Right ventricle myocardium superior (tissue), 1 donor: ENCODE measurements at places on chromosomes 2 and 18.

- no peak for DNase-seq
Measured at GRCh38 chr2:113060396-113060795, 1.4 kb downstream of the IL36RN start.

GRCh38 chr2:109045505-109045904 lies 56.5 kb upstream of the EDAR start:
- DNase-seq, result no peak

DNA sequence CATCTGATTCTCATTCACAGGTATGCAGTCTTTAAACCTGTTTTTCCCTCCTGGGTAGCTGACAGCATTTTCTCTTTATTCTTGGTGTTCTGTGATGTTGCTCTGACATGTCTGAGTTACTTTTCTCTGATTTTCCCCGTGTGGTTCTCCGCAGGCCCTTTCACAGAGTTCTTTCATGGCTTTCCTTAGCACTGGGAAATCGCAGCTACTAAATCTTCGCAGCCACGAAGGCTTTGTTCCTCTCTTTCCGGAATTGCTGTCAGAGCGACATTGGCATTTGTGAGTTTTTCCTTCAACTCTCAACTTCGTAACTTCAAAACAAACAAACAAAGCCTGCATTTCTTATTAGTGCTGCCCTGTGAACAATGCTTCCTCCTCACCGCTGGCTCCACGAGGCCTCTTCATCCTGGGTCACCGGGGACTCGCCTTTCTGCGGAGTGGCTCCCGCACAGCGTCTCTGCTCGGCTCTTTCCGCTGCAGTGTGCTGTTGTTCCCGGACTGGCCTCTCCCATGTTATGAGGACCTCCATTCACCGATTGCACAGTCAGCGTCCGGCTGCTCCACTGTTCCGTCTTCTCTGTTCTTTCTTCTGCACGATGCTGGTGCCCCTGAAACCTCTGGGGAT lies 16.1 kb downstream of the COLEC11 start:
- no peak for DNase-seq

GRCh38 chr2:28389399-28390240 lies 3.0 kb upstream of the FOSL2 start:
- no peak for DNase-seq

- DNase-seq, result no peak
Measured at GRCh38 chr18:2102022-2102421, 469.3 kb downstream of the METTL4 start.

DNA sequence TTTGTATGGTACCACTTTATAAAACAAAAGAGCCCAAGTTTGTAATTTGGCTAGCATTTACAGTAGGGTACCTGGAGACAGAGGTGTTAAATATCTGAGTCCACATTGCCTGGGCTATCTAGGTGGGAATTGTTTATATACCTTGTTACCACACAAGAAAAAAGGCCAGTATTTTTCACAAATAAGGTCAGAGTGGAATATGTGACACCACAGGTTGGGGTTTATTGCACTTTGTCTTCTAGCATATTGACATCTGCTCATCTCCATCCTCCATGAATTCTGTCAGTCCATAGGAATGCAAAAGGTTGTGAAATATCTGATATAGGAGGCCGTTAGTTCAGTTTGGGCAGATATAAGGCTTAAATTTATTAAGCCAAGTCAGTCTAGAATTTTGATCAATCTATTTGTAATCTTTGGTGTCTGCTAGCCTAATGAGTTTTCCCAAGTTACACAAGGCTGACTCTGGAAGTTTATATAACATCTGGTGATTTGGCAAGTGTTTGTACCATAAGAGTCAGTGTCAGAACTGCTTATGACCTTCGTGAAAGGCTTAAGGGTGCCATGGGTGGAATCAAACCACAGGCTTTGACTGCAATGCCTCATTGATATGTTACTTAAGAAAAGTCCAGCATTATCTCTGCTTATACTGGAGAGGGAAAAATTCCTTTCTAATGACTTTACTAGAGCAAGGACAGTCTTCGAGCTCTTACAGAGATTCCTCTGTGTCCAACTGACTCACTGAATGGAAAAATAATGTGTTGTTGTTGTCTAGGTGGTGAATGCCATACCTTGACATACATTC lies 11.3 kb upstream of the DPP4 start:
- no peak for DNase-seq

- no peak for DNase-seq
Measured at GRCh38 chr2:69554981-69555380, 88.6 kb downstream of the AAK1 start.

GRCh38 chr2:174024524-174025270 lies 59.5 kb upstream of the SP3 start:
- peak; percentile 95 for DNase-seq

DNA sequence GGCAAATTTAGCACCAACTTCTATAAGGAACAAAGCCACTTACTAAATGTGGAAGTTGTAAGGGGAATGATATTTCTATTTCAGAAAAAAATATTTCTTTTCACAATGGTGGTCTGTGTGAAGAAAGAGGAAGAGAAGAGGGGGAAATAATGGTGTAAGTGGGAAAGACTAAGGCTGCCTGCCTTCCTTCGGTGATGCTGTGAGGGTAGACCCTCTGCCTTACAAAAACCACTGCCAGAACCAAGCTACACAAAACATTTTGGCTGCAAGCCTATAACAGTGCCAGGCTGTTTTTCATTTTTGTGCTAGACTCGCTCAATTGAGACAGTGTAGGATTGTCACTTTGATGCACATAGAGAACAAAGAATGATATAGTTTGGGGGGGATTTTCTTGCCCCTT lies 286.6 kb downstream of the ZEB2 start:
- no peak for DNase-seq

GRCh38 chr2:111903930-111904439 lies 5.6 kb downstream of the MERTK start:
- no peak for DNase-seq

GRCh38 chr18:56775701-56776100 lies 124.5 kb downstream of the WDR7 start:
- DNase-seq, result no peak

GRCh38 chr18:10402871-10403559 lies 51.4 kb upstream of the APCDD1 start:
- DNase-seq, result no peak

- no peak for DNase-seq
Measured at GRCh38 chr18:28716338-28716737, 539.4 kb upstream of the CDH2 start.

GRCh38 chr18:78603102-78603983 lies 376.3 kb upstream of the SALL3 start:
- no peak for DNase-seq

- no peak for DNase-seq
Measured at GRCh38 chr18:21163647-21164547, 52.3 kb upstream of the ROCK1 start.

GRCh38 chr18:45142868-45143267 lies 462.2 kb downstream of the SETBP1 start:
- no peak for DNase-seq

GRCh38 chr18:61972389-61973264 lies 79.8 kb upstream of the RNF152 start:
- DNase-seq, result no peak

DNA sequence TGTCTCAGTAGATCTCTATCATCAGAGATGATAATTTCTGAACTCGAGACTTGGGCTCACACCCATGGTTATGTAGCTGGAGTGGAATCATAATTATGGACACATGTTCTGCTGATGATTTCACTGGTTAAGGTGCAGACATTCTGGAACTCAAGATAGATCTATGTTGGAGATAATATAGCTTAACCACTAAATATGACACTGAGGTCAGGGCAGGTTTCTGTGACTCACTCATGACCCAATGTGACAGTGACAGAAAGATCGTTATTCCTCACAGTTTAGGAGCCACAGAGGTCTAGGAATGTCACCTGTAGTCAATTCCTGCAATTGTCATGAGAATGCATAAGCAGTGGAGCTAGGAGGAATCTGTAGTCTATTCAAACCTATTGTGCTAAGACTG lies 828.6 kb downstream of the TRIB2 start:
- no peak for DNase-seq

DNA sequence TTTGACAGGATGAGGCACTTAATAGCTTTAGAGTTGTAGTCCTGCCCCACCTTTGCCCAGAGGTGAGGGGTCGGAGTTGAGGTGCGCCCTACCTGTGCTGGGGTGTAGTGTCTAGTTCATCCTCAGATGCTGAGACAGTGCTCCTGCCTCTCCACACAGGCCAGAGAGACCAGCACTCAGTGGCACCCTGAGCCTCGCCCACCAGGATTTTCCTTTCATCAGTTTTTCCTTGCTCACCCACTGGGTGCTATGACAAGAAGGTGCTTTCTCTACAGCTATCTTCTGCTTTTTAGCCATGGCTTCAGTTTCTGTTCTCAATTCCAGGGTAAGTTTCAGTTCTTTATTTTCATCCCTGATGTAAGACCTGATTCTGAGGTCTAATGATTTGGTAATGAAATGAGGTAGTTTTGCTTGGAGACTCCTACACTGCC lies 16.8 kb upstream of the TMEM131 start:
- no peak for DNase-seq

- DNase-seq, result no peak
Measured at GRCh38 chr2:217279556-217279955, 419.7 kb upstream of the TNP1 start.

DNA sequence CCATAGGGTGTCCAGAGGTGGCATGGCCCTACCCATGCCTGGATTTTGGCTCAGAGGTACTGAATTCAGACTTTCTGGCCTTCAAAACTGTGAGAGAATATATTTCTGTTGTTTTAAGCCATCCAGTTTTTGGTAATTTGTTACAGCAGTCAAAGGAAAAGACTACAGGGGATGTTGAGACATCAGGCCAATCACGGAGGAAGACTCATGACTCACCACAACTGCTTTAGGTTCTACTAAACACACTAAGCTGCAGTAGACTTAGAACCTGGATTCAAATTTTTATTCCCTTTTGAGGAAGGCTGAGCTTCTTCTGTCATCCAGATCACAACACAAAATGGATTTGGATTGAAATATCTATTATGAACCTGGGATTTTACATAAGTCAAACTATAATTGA lies 12.0 kb upstream of the C2orf66 start:
- no peak for DNase-seq

- DNase-seq, result no peak
Measured at GRCh38 chr2:66442516-66443185, 7.7 kb downstream of the MEIS1 start.

- DNase-seq, result no peak
Measured at GRCh38 chr2:197286805-197287595, 23.6 kb downstream of the ANKRD44 start.

- no peak for DNase-seq
Measured at GRCh38 chr2:81225756-81226155, 921.2 kb upstream of the LRRTM1 start.

DNA sequence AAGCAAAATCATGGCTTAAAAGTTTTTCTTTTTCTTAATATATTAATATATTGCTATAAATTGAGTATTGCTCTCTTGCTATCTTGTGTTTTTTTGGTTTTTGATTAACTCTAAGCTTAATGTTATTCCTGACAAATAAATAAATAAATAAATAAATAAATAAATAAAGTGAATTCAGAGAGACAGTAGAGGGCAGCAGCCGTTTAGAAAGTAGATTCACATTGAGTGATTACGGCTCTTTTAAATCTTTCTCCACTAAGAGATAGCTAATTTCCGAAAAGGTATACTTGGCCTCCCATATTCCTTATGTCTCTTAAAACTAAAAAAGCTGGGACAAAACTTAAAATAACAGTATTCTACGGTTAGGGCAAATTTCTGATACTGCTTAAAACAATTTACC lies 34.3 kb downstream of the MSH2 start:
- no peak for DNase-seq

- no peak for DNase-seq
Measured at GRCh38 chr2:57943315-57943714, 103.3 kb upstream of the VRK2 start.

- DNase-seq, result no peak
Measured at GRCh38 chr2:221309892-221310583, 262.1 kb downstream of the EPHA4 start.

GRCh38 chr2:96386470-96386869 lies 50.9 kb downstream of the NCAPH start:
- DNase-seq, result no peak

DNA sequence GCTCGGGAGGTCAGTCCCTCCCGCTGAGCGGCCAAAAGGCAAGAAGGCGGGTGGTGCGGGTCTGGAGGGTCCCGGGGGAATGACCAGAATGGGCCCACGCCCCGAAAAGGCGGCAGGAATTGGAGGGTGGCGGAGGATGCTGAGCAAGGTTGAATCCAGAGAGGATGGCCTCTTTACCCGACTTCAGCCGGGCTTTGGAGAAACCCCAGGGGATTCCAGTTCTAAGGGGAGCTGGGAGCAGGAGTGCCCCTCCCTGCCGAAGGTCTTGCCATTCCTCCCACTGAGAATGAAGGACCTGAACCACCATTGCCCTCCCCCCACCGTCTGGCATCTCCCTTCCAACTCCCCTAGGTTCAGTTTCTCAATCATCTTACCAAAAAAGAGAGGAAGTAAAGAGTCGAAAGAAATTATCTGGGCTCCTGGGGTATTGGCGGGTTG lies 38.9 kb upstream of the ATP6V1B1 start:
- DNase-seq, result no peak

GRCh38 chr18:63162271-63163014 lies 157.1 kb downstream of the BCL2 start:
- DNase-seq, result no peak

- no peak for DNase-seq
Measured at GRCh38 chr2:165494573-165494972, 25.1 kb downstream of the CSRNP3 start.

DNA sequence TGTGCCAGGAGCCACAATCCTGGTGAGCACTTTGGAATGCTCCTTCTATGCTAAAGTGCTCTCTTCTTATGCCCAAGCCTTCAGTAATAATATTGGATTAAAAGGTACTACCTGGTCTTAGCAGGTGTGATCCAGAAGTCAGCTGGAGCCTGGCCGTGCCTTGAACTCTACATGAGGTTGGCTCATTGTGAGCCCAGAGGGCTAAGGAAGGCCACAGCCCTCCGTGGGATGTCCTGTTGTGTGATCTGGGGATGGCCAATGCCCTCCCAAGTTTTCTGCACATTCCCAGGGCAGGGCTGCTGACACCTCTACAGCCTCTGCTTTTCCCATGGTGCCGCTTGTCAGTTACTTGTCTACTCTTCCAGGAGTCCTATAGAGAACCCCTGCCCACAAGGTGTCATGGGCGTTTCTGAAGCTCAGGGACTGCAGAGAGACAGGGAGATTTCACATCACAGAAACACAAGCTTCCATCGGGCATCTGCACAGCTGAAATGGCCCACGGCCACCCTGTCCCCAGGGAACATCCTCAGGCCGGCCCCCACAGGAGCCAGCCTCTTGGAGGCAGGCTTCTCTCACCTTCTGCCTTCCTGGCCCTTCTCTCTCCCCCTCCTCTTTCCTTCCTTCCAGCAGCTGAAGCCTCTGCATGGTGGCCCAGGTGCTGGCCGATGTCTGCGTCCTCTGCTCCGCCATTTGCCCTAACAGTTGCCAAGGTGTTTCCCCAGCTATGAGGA lies 27.3 kb upstream of the GPR55 start:
- no peak for DNase-seq
